ENCODE measurements at places on chromosomes 2 and 18. TPM values are rescaled to one million over a fixed set of nuclear protein-coding genes. Genes with fewer than 3 reads are reported as not detected.
A peak's percentile ranks its signal among the peaks of the same experiment; 100 is the strongest.

DNA sequence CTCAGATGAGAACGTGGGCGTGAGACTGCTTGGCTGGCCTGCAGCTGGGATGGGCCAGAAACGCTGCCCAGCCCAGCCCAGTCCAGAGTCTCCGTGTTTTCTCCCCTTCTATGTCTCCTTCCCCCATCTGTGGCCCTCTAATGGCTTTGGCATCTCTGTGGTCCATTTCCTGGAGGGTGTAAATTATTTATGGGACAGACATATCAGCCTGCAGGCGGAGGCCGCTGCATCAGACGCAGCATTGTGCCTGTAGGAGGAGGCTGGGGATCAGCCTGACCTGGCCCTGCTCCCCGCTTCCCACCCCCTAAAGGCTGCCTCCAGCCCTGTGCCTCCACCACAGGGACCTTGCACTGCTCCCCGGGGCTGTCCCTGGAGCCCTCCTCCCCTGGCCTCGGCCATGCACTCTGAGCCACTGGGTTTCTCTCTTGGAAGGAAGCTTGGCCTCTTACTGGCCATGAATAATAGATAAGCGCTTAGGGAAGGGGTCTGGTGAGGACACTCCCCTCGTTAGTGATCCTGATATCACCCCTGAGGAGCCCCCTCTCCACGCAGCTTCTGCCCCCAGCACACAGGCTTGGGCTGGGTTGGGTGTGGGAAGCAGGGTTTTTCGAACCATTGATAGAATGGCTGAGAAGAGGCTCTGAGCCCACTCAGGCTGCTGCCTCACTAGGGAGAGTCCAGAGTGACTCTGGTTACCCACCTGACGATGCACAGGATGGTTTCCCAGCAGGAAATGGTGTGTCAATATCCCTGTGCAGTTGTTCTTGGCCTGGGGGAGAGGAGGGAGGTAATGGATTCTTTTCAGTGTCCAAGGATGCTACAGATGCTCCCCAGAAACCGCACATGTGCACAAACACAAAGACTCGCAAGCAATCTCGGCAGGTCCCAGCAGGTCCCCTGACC lies 185.5 kb downstream of the MYCN start:
- no peak for DNase-seq

Gene EMILIN1
- polyA plus RNA-seq, result 11.7 TPM

GRCh38 chr18:47911877-47912276 lies 18.6 kb downstream of the SMAD2 start:
- DNase-seq, result no peak

GRCh38 chr2:134671513-134671912 lies 47.3 kb downstream of the TMEM163 start:
- DNase-seq, result no peak

DNA sequence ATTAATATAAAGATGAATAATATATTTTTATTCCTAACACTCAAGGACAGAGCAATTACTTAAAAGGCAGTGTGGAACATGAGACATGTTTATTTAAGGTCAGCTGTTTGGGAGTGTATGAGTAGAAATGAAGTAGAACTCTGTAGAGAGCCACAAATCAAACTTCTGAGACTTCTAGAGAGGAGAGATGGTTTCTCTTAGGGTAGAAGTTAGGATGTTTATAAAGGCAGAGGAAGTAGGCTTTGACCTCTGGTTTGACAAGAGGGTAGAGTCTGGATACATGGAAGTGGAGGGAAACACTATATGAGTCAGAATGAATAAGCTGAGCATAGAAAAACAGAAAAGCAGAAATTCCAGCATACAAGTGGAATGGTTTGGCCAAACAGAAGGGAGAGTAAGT lies 262.1 kb upstream of the KLHL14 start:
- DNase-seq, result peak; percentile 93

- no peak for DNase-seq
These were observed 772.3 kb downstream of the LRRTM4 start for GRCh38 chr2:76749858-76750257.

DNA sequence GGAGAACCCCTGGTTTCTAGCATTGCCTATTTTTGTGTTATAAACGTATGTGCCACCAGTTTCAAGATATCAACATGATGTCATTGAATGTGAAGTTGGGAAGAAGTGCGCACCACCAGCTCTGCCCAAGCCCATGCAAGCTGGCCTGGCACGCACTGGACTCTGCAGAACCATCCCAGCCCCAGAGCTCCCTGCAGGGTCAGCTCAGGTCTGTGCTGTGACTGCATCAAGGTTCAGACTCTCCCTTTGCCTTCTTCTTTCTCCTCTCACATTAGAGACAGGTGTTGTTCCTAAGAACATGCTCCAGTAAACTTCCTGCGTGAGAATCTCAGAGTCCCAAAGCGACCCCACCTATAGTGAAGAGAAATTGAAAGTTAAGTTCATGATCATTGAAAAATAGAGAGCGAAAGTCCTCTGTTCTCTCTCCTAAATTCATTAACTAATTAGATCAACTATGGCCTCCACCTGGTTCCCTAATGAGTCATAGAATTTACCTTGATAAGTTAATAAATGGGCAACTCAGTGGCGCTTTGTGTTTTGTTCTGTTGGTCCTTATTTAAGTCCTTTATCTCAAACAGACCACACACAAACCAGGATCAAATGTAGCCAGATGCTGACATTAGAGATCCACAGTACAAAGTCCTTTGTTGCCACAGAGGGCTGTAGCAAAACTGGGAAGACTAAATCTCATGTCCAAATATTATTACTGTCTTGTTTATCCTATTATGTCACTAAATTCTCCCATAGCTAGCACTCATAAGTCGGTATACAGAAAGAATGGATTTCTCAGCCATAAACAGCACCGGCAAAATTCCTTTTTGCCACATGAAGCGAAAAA lies 432.3 kb downstream of the STK39 start:
- DNase-seq, result no peak

GRCh38 chr2:135256531-135257260 lies 204.6 kb downstream of the RAB3GAP1 start:
- DNase-seq, result no peak

DNA sequence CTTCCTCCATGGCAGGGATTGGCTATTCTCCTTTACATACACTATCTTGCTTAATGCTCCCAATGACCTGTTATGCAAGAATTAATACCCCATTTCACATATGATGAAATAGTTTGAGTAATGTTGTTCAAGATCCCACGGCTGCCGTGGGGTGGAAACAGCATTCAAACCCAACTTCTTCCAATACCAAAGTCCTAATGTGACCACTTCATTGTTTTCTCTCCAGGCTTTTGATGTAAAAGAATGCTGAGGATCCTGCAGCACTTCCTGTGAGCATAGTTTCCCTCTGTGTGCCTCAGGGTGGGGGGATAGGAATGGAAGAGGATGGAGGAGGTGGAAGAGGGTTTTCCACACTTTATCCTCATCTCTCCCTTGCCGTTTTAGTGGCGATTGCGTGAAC lies 199.4 kb downstream of the IRS1 start:
- no peak for DNase-seq

Gene POTEE
- polyA plus RNA-seq, result not detected

DNA sequence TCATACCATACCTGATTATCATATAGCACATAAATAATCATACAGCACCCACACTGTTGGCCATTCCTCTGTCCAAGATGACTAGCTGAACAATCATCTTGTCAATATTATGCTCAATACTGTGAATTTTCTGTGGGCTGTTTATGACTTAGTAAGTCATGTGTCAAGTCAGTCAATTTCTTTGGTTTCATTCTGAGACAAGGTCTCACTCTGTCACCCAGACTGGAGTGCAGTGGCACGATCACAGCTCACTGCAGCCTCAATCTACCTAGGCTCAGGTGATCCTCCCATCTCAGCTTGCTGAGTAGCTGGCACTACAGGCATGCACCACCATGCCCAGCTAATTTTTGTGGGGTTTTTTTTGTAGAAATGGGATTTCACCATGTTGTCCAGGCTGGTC lies 5.7 kb downstream of the MCM6 start:
- DNase-seq, result no peak

GRCh38 chr2:104378853-104379374 lies 475.0 kb upstream of the POU3F3 start:
- no peak for DNase-seq

DNA sequence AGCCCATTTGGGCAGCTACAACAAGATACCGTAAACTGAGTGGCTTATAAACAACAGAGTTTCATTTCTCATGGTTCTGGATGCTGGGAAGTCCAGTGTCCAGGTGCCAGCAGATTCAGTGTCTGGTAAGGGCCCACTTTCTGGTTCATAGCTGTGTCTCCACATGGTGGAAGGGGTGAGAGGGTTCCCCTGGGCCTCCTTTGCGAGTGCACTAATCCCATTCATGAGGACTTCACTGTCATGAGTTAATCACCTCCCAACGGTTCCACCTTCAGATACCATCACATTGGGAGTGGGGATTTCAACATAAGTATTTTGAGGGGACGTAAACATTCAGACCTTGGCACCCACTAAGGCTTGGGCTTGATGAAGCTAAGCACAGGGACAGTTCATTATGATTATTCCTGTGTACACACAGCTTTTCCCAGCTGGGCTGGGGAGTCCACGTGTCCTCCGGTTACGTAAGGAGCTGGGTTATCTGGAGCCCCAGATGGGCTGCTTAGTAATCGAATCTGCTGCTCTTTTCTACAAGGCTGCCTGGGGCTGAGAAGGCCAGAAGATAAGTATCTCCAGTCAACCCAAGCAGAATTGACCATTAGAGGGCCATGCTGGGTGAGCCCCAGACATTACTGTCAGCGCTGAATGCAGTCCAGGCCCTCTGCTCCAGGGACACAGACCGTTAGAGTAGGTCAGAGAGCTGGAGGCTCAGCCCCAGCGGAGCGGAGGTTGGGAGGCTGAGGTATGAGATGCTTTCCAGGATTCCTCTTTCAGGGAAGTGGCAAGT lies 42.7 kb downstream of the EPAS1 start:
- peak; percentile 42 for DNase-seq

Gene TMEM247
- not detected for polyA plus RNA-seq

DNA sequence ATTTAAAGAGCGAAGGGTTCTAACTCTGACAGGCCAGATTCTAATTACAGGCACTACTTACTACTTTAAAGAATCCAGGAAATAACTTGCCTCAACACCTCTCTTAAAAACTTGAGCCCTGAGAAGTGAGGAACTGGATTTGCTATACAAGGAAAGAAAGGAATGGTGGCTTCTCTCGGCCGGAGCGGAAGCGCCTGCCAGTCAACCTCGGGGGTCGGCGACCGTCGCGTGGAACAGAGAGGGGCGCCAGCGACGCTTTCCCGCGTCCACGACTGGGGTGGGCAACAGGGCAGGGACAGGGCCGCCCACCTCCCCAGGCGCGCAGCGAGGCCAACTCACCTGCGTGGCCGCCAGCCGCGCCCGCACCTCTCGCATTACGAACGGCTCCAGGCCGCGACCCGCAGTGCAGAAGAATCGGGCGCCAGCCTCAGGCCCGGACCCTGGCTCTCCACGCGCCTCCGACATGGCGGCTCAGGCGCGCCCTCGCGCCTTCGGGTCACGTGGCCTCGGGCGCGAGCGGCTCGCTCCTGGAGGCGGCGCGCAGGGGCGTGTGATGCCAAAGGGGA lies at the start of gene THUMPD2:
TSS of gene THUMPD2 (minus strand) at position 484 of the 566 bp plus-strand sequence. CDS start at position 465, 19 bp downstream.
- peak; percentile 61 for DNase-seq

Gene SPATS2L
- polyA plus RNA-seq, result 26.8 TPM

GRCh38 chr2:56334622-56335021 lies 150.8 kb downstream of the CCDC85A start:
- DNase-seq, result no peak

Gene KCNG2
- polyA plus RNA-seq, result not detected

GRCh38 chr18:26103579-26103978 lies 13.2 kb upstream of the SS18 start:
- DNase-seq, result no peak

Gene MSH6
- polyA plus RNA-seq, result 11.0 TPM

Gene SUCLG1
- 31.7 TPM for polyA plus RNA-seq

Gene MBD2
- 38.4 TPM for polyA plus RNA-seq

DNA sequence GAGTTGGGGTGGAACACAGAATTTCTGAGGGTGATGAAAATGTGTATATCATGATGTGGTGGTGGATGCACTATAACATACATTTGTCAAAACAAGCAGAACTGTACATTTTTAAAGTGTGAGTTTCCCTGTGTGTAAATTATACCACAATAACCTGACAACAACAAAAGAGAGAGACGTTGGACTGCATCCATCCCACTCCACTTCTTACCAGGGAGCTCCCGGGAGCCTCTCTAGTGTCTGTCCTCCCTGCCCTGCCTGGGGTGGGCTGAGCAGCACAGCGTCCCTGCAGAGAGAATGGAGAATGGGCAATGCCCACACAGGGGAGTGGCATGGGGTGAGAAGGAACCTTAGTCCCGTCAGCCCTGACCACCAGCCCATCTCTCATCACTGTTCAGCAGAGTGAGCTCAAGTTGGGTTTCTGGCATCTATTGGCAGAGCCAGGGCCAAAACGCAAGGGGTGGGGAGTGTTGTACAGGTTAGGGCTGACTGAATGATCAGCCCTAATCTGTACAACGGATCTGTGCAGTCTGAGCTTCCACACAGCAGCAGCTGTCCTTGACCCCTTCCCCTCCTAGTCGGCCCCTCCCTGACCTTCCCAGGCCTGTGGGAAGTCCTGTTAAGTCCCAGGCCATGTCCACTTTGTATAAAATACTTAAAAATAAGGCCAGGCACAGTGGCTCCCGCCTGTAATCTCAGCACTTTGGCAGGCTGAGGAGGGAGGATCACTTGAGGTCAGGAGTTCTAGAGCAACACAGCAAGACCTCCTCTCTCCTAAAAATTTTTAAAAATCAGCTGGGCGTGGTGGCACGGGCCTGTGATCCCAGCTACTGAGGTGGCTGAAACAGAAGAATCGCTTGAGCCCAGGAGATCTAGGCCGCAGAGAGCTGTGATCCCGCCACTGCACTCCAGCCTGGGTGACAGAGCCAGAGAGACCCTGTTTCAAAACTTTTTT lies 3.3 kb upstream of the PROC start:
- DNase-seq, result no peak

DNA sequence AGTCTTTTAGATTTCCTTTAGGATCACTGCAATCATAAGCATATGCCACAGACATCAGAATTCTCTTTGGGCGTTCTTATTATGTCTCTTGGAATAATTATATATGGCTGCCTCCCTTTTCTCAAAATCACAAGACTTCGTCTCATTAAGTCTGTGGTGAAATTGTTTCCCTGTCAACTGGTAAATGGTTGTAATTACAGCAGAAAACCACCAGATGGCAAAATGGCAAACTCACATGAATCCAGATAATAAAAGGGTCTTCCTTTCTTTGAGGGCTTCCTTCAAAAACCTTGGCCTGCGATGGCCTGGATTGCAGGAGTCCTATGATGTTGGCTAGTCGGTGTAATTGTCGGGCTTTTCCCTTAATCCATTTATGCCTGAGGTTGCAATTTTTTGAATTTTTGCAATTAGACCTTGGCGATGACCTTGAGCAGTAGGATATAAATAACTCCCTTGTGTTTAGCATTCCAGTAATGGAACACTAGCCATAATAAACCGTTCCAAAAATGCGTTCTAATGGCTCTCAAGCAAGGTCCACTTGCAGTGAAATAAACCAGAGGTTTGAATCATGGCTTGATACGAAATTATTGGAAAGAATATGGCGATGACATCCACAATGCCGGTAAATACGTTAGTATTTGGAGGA lies 656.4 kb downstream of the MBD2 start:
- peak; percentile 29 for DNase-seq

- no peak for DNase-seq
These were observed 92.2 kb downstream of the STPG4 start for GRCh38 chr2:47062681-47063537.

- DNase-seq, result no peak
These were observed 34.7 kb upstream of the CDK5R2 start for GRCh38 chr2:218924757-218925156.
